Activated T-helper 2 cell treated with anti-CD3 and anti-CD28 coated beads, Interferon-gamma antibody, Interleukin-2, Interleukin-4, amounts not matched to agents 10 μg/mL and 5 μg/mL and 100 μg/mL, durations not matched to agents 14 hours and 24 hours and 36 hours (primary cell): ENCODE measurements at places on chromosomes 4 and X. TPM values are rescaled to one million over a fixed set of nuclear protein-coding genes. Genes with fewer than 3 reads are reported as not detected.

DNA sequence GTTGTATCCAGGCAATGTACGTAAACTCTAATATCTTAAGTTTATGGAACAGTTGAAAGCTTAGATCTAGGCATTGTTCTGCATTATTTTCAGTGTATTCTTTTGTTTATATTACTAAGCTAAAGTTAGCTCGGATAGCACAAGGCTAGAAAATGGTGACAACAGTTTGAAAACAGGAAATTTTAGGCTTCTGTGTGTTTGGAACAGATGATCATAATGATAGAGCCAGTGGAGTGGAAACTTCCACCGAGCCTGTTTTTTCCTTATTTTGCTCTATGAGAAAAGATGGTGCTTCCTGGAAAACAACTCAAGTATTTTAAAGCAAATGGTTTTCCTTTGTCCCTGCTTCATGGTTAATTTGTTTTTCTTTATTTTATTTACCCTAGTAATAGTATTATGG, 70.8 kb downstream of the GAB1 start:
- no peaks in the 10 kb centered on the region for H3K36me3 ChIP-seq
- H3K27ac ChIP-seq = no peak overlapping the region
- DNase-seq = no peak
- H3K27me3 ChIP-seq = peaks cover 15% of the 10 kb centered on the region
- no peak overlapping the region for H3K4me3 ChIP-seq

DNA sequence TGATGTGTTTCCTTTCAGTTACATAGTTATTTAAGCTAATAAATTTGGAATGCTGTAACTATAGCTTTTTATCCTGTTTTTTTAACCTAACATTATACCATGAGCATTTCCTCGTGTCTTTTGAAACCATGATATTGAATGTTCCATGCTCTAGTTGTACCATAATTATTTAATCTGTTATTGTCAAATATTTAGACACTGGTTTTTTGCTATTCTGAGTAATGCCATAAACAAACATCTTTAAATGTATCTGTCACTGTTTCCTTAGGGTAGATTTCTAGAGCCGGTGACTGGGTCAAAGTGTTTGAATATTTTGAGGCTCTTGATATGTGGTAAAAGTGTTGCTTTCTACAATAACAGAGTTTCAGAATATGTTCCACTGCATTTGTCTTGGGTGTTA, 5.4 kb downstream of the IGBP1 start:
- peaks cover 48% of the 10 kb centered on the region for H3K36me3 ChIP-seq
- H3K27ac ChIP-seq = no peak overlapping the region
- H3K4me3 ChIP-seq = no peak overlapping the region
- no peaks in the 10 kb centered on the region for H3K27me3 ChIP-seq
- no peak for DNase-seq
- peaks cover 24% of the 10 kb centered on the region for H3K4me1 ChIP-seq

- H3K27me3 ChIP-seq = no peaks in the 10 kb centered on the region
- DNase-seq = no peak
- no peaks in the 10 kb centered on the region for H3K4me1 ChIP-seq
- H3K4me3 ChIP-seq = no peak overlapping the region
- H3K36me3 ChIP-seq = no peaks in the 10 kb centered on the region
- no peak overlapping the region for H3K27ac ChIP-seq
Observed at GRCh38 chr4:7333024-7333780, 101.5 kb downstream of the PSAPL1 start.

- peaks cover 11% of the 10 kb centered on the region for H3K36me3 ChIP-seq
- no peak for DNase-seq
- peaks cover 18% of the 10 kb centered on the region for H3K4me1 ChIP-seq
- no peaks in the 10 kb centered on the region for H3K27me3 ChIP-seq
- H3K4me3 ChIP-seq = peak overlapping the region; percentile 94
- H3K27ac ChIP-seq = peak overlapping the region; percentile 82
Observed at GRCh38 chr4:41989994-41990364, 351 bp upstream of the SLC30A9 start.

DNA sequence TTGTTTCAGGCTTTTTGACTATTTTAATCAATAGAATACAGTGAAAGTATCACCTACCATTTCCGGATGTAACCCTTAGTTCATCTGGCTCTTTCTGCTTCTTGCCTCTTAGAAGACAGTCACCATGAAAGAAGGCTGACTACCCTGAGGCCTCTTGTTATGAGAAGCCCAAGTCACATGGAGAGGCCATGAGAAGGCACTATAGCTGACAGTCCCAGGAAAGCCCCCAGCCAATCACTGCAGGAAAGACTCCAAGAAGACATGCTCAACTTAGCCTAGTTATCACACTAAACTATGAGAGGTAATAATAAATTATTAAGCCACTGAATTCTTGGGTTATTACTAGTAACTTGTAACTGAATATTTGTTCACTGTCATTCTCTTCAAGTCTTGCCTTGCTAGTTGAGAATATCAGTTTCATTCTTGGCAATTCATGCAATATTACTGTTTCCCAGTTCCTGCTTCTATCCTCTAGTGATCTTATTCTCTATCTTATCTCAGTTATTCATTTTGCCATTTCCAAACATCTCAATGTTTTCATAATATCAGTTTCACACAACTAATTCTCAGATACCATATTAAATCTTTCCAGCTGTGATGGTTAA, 57.1 kb upstream of the GUCY1A1 start:
- no peaks in the 10 kb centered on the region for H3K4me1 ChIP-seq
- no peak overlapping the region for H3K27ac ChIP-seq
- DNase-seq = no peak
- peaks cover 16% of the 10 kb centered on the region for H3K27me3 ChIP-seq
- H3K4me3 ChIP-seq = no peak overlapping the region

DNA sequence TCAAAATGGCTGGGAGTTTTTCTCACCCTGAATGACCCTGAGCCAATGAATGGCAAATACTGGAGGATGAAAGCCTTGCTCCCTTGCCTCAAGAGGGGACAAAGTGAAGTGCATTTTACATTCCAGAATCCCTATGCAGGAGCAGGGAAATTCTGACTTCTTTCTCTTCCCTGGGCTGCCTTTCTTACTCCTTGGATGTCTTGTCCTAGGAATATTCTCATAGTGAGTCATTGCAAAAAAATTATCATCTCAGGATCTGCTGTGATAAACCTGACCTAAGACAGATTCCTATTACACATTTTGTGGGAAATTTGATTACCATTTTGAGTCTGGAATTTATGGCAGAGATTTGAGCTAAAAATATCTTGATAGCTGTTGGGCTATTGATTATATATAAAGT, 199.9 kb downstream of the TMA16 start:
- H3K27ac ChIP-seq = no peak overlapping the region
- no peaks in the 10 kb centered on the region for H3K36me3 ChIP-seq
- H3K4me3 ChIP-seq = no peak overlapping the region

DNA sequence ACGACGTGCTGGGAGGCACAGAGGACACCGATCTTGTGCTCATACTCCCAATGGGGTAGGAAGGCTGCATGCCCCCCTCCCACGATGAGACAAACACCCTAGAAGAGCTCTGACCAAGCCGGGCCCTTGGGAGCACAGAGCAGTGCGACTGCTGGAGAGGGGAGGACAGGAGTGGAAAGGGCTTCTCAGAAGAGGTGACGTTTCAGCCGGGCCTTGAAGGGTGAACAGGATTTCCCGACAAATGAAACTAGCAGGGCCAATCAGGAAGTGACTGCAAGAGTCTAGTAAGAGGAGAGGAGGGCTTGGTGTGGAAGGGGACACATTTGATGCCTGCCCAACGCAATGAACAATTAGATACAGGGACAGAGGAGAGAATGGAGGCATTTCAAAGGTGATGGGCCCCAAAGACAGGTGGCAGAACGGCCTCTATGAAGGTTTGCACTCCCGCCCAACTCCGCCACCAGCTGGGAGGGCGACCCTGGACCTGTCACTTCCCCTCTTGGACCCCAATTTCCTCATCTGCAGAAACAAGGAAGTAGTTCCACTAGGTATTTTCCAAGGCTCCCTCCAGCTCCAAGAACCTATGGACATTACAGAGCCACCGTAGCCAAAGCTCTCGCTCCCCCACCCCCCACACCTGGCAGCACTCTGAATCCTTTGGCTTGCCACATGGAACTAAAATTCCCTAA, 3.9 kb downstream of the HCFC1 start:
- peaks cover 24% of the 10 kb centered on the region for H3K4me1 ChIP-seq
- peak overlapping the region; percentile 100 for H3K4me3 ChIP-seq
- peak overlapping the region; percentile 88 for H3K27ac ChIP-seq
- no peaks in the 10 kb centered on the region for H3K27me3 ChIP-seq
- no peak for DNase-seq
- peaks cover 52% of the 10 kb centered on the region for H3K36me3 ChIP-seq

- H3K4me3 ChIP-seq = no peak overlapping the region
- no peaks in the 10 kb centered on the region for H3K36me3 ChIP-seq
- no peaks in the 10 kb centered on the region for H3K27me3 ChIP-seq
- H3K27ac ChIP-seq = no peak overlapping the region
- peaks cover 2% of the 10 kb centered on the region for H3K4me1 ChIP-seq
Observed at GRCh38 chr4:88196013-88196365, 37.5 kb upstream of the ABCG2 start.

- H3K27ac ChIP-seq = no peak overlapping the region
- no peak overlapping the region for H3K4me3 ChIP-seq
- DNase-seq = no peak
- no peaks in the 10 kb centered on the region for H3K27me3 ChIP-seq
Observed at GRCh38 chr4:32145987-32146386, 1425.8 kb downstream of the PCDH7 start.

DNA sequence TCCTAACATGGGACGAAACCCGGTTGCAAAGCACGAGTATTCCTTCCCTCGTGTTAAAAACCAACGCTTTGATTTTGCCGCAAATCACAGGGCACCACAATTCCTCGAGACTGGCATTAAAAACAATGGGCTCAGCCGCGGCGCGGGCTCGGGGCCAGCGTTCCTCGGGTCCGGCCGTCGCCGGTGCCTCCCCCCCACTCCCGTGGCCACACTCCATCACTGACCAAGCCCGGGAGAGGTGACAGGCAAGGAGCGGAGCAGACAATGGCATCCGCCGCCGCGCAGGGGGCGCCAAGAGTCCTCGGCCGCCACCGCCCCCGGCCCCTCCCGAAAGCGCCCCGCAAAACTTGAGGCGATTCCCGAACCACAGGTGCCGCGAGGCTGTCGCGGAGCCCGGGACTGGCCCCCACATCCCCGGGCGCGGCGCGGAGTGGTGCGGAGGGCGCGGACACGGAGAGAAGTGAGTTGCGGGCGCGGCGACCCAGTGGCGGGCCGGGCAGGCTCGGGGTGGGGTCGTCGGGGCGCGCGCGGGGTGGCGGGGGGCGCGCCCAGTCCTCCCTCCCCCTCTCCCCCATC, 445 bp downstream of the AP1S2 start:
- peak; percentile 16 for DNase-seq
- peaks cover 22% of the 10 kb centered on the region for H3K4me1 ChIP-seq
- H3K27me3 ChIP-seq = no peaks in the 10 kb centered on the region
- H3K36me3 ChIP-seq = peaks cover 31% of the 10 kb centered on the region
- no peak overlapping the region for H3K27ac ChIP-seq
- peak overlapping the region; percentile 80 for H3K4me3 ChIP-seq

GRCh38 chr4:3017504-3017903, 54.1 kb downstream of the GRK4 start:
- H3K36me3 ChIP-seq = no peaks in the 10 kb centered on the region
- H3K4me1 ChIP-seq = peaks cover 14% of the 10 kb centered on the region
- peaks cover 9% of the 10 kb centered on the region for H3K27me3 ChIP-seq
- no peak overlapping the region for H3K27ac ChIP-seq

DNA sequence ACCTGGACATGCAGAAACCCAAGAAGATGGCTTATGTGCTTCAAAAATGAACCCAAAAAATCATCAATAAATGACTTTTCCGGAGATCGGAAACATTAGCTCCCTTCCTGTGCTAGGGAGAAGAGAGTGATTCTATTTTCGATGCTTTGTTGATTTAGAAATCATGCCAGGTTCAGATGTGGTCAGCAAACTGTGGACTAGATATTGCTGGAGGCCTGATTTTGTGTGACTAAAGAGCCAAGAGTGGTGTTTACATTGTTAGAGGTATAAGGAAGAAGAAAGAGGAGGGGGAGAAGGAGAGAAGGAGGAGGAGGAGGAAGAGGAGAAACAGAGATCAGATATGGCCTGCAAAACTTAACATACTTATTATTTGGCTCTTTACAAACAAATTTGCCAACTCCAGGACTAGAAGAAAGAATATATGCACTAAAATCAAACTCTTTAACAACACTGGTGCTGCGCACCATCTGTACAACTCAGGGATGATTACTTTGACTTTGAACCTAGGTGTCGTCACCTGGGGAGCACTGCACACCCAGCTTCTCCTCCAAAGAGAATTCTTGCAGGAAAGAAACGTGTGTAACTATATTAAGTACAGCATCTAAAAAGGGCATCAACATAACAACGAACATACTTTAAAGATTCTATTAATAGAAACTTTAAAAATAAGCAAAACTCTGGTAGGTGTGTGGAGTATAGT, 664.9 kb upstream of the LCORL start:
- no peaks in the 10 kb centered on the region for H3K36me3 ChIP-seq
- no peak overlapping the region for H3K27ac ChIP-seq
- no peak overlapping the region for H3K4me3 ChIP-seq
- H3K4me1 ChIP-seq = no peaks in the 10 kb centered on the region
- H3K27me3 ChIP-seq = peaks cover 5% of the 10 kb centered on the region

- H3K27me3 ChIP-seq = peaks cover 6% of the 10 kb centered on the region
- no peak for DNase-seq
- no peak overlapping the region for H3K4me3 ChIP-seq
- H3K27ac ChIP-seq = no peak overlapping the region
- H3K36me3 ChIP-seq = no peaks in the 10 kb centered on the region
Observed at GRCh38 chr4:159010563-159011260, 92.2 kb upstream of the RAPGEF2 start.

- H3K4me3 ChIP-seq = peak overlapping the region; percentile 80
- no peaks in the 10 kb centered on the region for H3K27me3 ChIP-seq
- H3K4me1 ChIP-seq = peaks cover 7% of the 10 kb centered on the region
- H3K36me3 ChIP-seq = peaks cover 9% of the 10 kb centered on the region
- DNase-seq = peak; percentile 64
Observed at GRCh38 chr4:663438-664428, 10.3 kb downstream of the ATP5ME start.

DNA sequence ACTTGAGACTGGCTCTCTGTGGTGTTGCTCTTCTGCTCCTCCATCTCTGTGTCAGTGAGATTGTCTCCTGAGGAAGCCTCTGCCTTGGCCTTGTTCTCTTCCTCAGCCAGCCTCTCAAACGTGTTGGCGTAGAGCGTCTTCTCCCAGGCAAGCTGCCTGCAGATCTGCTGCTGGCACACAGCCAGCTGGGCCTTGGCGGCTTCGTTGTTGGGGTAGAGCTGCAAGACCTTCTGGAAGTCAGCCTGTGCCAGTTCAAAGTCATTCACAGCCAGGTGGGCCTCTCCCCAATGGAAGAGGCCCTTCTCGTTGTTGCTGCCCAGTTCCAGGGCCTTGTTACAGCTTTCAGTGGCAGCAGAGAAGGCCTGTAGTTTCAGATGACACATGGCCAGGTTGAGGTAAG, 159.1 kb downstream of the NDST3 start:
- H3K4me3 ChIP-seq = no peak overlapping the region
- DNase-seq = no peak
- H3K36me3 ChIP-seq = no peaks in the 10 kb centered on the region
- no peaks in the 10 kb centered on the region for H3K4me1 ChIP-seq

GRCh38 chrX:80246271-80246670, 174.0 kb upstream of the TENT5D start:
- no peaks in the 10 kb centered on the region for H3K27me3 ChIP-seq
- H3K36me3 ChIP-seq = no peaks in the 10 kb centered on the region
- H3K4me1 ChIP-seq = no peaks in the 10 kb centered on the region
- H3K27ac ChIP-seq = no peak overlapping the region

IL21 gene
- total RNA-seq = 14.5 TPM in 2 replicates

NKX6-1 gene
- total RNA-seq = not detected in 2 replicates

ZNF157 gene
- 0.25 TPM in 2 replicates for total RNA-seq

GAGE2A gene
- total RNA-seq = not detected in 2 replicates

GJB1 gene
- not detected in 2 replicates for total RNA-seq

MAGED4 gene
- total RNA-seq = not detected in 2 replicates

UNC5C gene
- total RNA-seq = 0.11 and 0.14 TPM in 2 replicates

NEUROG2 gene
- total RNA-seq = not detected in 2 replicates

DSPP gene
- total RNA-seq = not detected in 2 replicates

ADGRA3 gene
- 41.0 and 41.4 TPM in 2 replicates for total RNA-seq

ODAPH gene
- total RNA-seq = not detected in 2 replicates
